ENCODE measurements at places on chromosomes 4 and X.

DNA sequence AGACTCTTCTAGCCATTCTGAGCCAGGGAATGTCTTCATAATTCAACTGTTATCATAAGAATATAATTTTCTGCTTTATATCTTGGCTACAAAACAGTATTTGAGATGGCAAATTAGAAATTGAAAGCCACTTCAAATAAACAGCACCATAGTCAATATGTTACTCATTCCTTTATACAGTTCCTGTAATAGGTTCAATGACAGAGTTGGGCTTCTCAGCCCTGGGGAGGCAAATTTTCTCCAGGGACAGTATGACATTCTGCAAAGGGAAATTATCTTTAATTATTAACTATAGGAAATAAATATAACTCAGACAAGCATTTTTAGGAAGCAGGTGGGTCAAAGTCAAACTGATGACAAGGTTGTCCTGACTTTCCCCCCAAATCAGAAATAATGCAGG is 71.9 kb upstream of the RPS6KA6 start:
- no peak for DNase-seq

GRCh38 chr4:117692538-117692937 is 341.7 kb upstream of the NDST3 start:
- no peak for DNase-seq

DNA sequence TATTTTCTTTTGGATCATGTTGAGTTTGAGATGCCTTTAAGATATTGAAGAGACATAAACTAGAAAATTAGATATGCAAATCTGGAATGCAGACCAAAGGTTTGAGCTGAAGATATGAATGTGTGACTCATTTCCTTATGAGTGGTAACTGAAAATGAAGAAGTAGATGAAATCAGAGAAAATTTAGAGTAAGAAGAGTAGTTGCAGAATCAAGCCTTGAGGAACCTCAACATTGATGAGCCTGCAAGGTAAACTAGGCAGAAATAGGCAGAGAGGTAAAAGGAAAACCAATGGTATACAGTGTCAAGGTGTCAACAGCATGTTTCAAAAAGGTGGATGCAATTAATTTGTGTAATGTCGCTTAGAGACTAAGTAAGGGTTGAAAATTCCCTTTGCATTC is 142.8 kb downstream of the MOSPD2 start:
- DNase-seq, result no peak

DNA sequence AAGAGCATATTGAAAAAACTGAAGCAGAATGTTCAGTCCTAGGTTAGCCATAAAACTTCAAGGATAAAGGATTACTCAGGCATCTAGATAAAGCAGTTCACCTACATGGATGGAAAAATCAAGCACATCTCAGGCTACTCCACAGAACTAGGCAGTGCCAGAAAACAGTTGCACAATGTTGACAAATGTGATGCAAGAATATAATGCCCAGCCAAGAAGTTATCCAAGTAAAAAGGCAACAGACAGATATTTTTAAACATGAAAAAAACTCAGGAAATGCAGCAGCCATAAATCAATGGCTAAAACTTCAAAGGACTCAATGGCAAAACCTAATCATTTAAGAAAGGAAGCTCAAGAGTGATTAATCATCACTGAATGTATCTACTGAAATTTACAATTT is 456.0 kb upstream of the FAM241A start:
- DNase-seq, result no peak

DNA sequence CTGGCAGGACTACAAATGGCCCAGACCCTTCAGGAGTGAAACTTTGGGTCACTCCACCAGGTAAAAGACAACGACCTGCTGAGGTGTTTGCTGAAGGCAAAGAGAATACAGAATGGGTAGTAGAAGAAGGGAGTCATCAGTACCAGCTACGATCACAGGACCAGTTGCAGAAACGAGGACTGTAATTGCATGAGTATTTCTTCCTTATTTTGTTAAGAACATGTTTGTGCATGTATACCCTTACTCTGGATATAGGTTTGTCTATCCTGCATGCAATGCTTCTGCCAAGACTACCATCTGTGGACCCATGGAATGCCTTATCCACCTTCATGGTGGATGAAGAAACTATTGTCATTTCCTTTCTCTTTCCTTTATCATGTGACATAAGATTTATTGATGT is 48.1 kb upstream of the BCLAF3 start:
- DNase-seq, result no peak

- DNase-seq, result no peak
Observed at GRCh38 chr4:36325926-36326325, 44.5 kb downstream of the DTHD1 start.

GRCh38 chr4:97912156-97912555 is 231.1 kb downstream of the STPG2 start:
- DNase-seq, result no peak

- DNase-seq, result no peak
Observed at GRCh38 chrX:135421932-135422809, at the start of gene SMIM10L2A. Gene SMIM10L2A, plus strand, starts transcription at chrX:135421944. Its CDS starts 188 bp downstream, at chrX:135422132.

GRCh38 chr4:21451032-21451431 is 497.5 kb downstream of the KCNIP4 start:
- no peak for DNase-seq

DNA sequence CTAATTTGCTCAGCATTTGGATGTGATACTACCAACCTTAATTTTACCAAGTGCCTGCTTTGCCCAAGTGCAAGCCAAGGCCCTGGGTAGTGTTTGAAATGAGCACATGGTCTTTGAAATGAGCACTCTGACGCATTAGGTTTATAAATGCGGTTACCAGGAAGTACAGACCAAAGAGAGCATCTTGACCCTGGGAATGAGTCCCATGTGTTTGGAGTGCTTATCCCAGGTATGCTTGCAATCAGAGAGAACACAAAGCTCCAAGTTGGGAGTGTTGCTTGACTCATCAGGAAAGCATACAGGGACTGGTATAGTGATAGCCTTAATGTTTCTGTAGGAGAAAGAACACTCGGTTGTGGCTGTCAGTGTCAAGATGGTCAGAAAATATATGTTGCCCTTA is 203.6 kb upstream of the MAMLD1 start:
- DNase-seq, result no peak

DNA sequence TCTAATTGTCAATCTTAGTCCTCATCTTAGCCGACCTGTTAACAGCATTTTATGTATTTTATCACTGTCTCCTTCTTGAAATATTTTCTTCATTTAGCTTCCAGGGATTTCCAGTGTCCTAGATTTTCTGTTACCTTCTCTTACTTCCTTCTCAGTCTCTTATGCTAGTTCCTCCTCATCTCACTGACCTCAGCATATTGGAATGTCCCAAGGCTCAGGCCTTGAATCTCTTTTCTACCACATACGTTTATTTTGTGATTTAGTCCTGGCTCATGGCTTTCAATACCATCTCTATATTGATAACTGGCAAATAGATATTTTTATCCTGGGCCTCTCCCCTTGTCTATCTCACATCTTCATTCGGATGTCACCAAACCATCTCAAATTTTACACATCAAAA is 61.1 kb downstream of the IQCM start:
- DNase-seq, result no peak

GRCh38 chr4:10806953-10807645 is 122.5 kb upstream of the CLNK start:
- no peak for DNase-seq

DNA sequence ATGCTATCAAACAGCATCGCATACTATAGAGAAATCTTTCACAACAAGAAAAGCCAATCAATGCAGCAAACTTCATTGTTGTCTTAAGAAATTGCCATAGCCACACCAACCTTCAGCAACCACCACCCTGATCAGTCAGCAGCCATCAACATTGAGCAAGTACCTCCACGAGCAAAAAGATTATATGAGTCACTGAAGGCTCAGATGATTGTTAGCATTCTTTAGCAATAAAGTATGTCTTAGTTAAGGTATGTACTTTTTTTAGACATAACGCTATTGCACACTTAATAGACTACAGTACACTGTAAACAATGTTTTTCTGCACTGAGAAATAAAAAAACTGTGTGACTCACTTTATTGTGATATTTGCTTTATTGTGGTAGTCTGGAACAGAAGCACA is 37.8 kb upstream of the FUNDC1 start:
- DNase-seq, result no peak

- DNase-seq, result no peak
Observed at GRCh38 chr4:163949976-163950601, 455.6 kb downstream of the TMA16 start.

Data from type B pancreatic cell (in vitro differentiated cells).